T-cell (primary cell): ENCODE measurements at places on chromosomes 6 and 20.

DNA sequence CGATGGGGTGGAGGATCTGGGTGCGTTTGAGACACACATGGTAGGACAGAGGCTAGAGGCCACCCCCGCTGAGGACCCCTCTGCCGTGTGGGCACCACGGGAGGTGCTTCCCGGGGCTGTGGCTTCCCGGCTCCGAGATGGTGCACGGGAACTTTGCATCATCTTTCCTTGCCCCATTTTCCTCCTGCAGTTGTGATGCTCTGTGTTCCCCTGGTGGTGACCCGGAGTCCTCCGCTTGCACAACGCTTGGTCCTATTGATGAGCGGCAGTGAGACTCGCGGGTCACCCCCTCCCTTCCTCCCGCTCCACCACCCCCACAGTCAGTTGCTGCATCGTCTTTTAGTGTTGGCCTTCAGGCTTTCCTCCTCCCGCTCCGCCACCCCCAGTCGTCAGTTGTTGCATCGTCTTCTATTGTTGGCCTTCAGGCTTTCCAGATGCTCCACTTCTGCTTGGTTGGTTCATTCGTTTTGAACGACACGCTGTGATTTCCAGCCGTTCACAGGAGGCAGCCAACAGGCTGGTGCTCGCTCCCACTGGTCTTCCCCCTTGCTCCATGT lies 37.3 kb downstream of the PYGB start:
- DNase-seq = no peak

- no peak for DNase-seq
These were observed 5.3 kb downstream of the GCLC start for GRCh38 chr6:53539561-53539960.

DNA sequence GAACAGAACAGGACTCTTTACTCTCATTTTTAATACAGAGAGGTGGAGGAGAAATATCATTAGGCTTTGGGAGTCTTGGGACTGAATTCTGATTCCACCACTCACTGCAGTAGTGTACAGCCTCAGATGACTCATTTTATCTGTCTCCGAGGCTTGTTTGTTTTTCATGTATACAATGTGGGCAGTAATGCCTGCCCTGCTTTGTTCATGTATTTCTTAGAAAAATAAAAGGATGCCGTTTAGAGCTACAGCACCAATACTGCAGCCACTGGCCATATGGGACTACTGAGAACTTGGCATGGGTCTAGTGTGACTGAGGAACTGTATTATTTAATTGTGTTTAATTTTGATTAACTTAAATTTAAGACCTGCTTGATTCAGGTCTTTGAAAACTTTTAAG lies 41.2 kb upstream of the JAG1 start:
- no peak for DNase-seq

GRCh38 chr6:110735666-110736065 lies 79.6 kb downstream of the CDK19 start:
- no peak for DNase-seq

- no peak for DNase-seq
These were observed 10.0 kb upstream of the ANKRD60 start for GRCh38 chr20:58238490-58238889.

GRCh38 chr20:24588047-24588635 lies 118.7 kb downstream of the SYNDIG1 start:
- no peak for DNase-seq

GRCh38 chr6:89888871-89889270 lies 5.4 kb upstream of the GJA10 start:
- DNase-seq = no peak

- no peak for DNase-seq
These were observed 2.8 kb downstream of the ITPR3 start for GRCh38 chr6:33623895-33624381.

DNA sequence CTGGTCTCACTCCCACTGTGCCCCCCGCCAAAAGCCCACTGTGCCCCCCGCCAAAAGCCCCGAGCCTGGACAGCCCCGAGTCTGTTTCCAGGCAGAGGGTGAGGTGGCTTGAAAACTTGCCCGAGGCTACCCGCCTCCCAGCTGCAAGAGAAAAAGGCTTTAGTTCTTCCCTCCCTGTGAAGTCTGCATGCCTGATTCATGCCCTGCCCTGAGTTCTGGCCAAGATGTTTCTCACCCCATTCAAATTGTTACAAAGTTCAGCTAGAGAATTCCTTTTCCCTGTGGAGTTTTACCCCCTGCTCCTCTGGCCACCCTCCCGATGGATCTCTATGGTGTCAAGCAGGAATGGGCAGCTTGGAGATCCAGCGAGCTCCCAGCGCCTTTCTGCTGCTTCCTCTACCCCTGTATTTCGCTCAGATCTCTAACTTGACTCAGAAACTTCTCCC lies 298.8 kb upstream of the MAP3K7 start:
- DNase-seq = no peak

DNA sequence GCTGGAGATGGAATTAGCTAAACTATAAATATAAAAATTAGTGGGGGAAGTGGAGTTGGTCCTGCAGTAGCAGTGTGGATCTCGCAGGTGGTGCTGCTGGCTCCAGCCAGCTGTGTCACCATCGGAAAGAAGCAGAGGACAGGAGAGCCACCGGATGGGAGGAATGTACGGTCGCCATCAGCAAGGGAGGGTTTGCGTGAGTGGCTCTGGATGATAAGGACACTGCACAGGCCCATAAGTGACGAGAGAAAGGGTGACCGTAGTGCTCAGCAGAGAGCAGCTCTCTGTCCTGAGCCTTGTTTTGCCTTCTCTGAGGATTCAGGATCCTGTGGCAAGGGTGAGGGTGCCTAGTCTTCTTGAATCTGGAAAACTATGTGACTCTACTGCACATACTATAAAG lies 378.7 kb downstream of the ZFAND3 start:
- DNase-seq = no peak

GRCh38 chr20:23050847-23051627 lies 1.6 kb upstream of the THBD start:
- DNase-seq = no peak
